Osteoblast (primary cell): ENCODE measurements at places on chromosomes 5 and 9.
A peak's percentile ranks its signal among the peaks of the same experiment; 100 is the strongest.

DNA sequence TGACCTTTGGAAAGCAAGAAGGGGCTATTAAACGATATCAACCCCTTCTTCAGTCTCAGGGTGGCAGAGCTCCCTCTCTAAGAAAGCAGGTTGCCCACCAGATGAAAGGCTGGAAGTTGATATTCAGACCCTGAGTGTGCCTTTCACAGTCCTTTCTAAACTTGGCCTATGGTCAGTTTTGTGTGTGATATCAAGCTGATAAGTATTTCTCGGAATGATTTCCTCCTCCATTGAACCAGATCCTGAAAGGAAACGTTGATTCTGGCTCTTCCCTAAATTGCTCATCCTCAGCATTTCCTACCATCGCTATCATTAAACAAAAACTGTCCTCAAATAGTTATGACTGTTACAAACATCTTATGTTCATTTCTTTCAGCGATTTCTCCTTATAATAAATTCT, 130.4 kb downstream of the CEMIP2 start:
- DNase-seq: no peak

DNA sequence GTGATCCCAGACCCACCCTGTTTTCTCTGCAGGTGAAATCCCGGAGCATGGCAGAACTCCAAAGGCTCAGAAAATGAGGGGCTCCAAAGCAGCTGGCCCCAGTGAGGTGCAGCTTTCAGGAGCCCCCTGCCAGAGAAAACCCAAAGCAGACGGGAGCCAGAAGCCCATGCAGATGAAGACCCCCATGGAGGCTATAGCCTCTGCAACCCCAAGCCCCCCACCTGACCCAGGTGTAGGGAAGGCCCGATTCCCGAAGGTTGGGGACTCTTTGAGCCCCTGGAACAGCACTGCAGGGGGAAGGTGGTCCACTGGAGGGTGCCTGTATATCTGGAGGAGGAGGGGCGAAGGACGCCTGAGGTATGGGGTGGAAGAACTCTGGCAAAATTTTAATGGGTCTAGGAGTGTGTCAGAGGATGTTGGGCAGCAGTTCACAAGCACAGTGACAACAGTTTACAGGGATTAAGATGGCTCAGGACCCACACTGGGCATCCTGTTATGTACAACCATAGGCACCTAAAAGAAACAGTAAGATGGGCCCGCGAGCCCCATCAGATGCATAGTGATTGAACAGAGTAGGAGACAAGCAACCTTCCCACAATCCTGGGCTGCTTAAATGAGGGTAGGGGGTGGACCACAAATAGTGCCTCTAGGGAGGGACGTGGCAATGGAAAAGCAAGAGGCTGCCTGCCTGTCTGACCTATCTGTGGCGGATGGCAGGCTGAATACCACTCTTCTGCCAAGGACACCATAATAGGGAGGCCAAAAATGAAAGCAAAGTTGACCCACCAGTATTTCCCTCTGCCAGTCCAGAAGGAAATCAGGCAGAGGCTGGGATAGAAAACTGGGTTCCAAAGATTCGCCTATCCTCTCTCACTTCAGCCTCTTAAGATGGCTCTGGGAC, 16.4 kb upstream of the ANXA6 start:
- DNase-seq: no peak

GRCh38 chr9:95197692-95198271, 119.7 kb downstream of the FANCC start:
- peak; percentile 66 for DNase-seq

GRCh38 chr5:55406292-55406691, 98.5 kb downstream of the MTREX start:
- DNase-seq: no peak

GRCh38 chr9:78958892-78959291, 612.9 kb upstream of the TLE4 start:
- no peak for DNase-seq

DNA sequence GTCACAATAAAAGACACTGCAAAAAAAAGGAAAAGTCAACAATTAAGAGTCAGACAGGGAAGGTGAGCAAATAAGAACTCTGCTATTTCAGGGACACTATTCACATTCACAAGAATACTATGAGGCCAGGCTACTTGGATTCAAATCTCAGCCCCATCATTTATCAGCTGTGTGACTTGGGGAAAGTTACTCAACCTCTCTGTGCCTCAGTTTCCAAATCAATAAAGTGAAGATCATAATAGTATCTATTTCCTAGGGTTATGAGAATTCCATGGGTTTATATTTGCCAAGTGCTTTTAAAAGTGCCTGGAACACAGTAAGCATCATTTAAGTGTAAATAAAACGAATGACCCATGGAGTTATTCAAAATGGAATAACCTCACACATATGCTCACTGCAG, 56.4 kb downstream of the ALDH7A1 start:
- peak; percentile 27 for DNase-seq

DNA sequence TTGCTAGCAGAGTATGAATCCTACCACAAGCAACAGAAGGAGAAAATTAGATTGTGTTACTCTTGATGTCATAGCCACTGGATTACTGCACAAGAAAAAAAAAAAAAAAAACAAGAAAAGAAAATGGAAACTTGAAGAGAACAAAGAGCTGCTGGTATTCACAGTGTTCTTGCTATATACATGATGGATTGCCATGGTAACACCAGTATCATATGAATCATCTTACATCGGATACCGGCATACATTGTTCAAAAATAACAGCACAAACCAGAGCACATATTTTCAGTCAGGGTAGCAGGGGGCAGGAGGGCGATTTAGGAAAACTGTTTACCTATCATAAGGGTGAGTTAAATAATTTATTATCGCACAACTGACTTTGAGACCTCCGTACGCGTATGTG, 472.9 kb downstream of the PDE4D start:
- DNase-seq: no peak

- no peak for DNase-seq
These were observed 72.0 kb downstream of the CETN3 start for GRCh38 chr5:90337449-90338052.

- no peak for DNase-seq
These were observed 39.4 kb downstream of the TNFAIP8 start for GRCh38 chr5:119395080-119395836.

DNA sequence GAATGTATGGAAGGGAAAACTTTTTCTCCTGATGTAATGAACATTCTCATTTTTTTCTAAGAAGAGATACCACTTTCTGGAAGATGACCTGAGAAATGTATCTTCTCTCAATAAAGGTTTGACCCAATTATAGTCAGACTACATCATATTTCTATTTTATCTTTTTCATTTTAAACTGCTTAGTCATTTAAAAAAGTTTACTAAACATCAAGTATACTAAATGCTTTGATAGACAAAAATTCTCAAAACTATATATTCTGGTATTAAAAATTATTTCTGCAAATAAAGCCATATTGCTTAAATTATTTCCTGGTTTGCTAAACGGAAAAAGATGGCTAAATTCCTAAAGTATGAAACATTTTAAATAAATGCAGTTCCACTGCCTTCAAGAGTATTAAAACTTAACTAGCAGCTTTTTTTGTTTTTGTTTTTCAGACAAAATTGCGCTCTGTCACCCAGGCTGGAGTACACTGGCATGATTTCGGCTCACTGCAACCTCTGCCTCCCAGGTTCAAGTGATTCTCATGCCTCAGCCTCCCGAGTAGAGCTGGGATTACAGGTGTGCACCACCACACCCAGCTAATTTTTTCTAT, 37.1 kb downstream of the FBXW11 start:
- DNase-seq: no peak

- DNase-seq: no peak
These were observed 1.8 kb upstream of the JADE2 start for GRCh38 chr5:134523543-134524271.

DNA sequence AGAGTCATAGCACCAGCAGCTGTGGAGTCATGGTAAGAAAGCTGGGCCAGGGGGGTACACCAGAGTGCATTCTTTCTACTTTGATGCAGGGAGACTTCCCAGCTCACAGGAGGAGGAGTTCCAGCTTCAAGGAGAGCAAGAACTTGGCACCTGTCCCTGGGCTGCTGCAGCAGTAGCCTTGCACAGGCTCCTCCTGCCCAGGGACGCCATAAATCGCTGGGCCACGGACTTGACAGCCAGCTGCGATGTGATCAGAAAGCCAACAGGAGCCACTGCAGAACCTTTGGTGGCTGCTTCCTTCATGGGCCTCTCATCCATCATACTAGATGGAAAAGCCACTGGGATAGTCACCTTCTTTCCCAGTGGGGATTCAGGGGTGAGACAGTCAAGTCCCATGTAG, 234.7 kb downstream of the NMUR2 start:
- no peak for DNase-seq

DNA sequence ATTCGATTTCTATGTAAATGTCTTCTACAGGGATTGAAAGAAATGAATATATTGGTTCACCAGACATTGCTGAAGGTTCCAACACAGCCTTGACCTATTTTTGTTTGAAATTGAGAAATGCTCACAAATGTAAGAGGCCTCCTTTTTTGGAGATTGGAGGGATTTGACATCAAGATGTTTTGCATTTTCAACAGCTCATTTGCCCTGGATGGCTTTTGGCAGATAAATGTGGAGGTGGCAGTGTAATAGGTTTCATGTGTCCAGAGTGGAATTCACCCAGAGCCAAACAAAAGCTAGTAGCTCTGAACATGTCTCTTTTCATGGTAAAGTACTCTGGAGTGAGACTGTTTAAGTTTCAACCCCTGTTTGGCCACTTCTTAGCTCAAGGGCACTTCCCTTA, 77.3 kb downstream of the PALM2AKAP2 start:
- no peak for DNase-seq
